ENCODE measurements at places on chromosomes 6 and 20.

DNA sequence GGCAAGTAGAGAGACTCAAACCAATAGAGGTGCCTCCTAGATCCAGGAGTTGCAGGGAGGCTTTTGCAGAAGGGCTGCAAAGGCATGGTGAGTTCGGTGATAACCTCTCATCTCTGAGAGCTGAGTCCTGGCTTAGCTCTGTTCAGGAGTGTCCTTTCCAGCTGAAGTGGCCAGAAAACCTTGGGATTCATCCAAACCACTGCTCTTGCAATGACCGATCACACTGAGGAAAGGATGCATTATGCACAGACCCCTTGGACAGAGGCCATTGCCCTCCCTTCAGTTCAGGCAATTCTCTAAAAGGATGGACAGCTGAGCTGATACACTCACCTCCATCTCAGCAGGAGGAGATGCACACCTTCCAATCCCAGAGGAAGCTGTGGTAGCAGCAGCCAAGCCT lies 158.8 kb upstream of the ENPP5 start:
- DNase-seq: no peak

GRCh38 chr6:138527411-138528088 lies 28.3 kb upstream of the NHSL1 start:
- no peak for DNase-seq

GRCh38 chr6:156175971-156176421 lies 601.2 kb upstream of the ARID1B start:
- DNase-seq: no peak

- DNase-seq: no peak
These were observed 157.7 kb upstream of the AKAP12 start for GRCh38 chr6:151082079-151082478.

All from GM18507 (cell line).